ENCODE measurements at places on chromosomes 7 and 10.

DNA sequence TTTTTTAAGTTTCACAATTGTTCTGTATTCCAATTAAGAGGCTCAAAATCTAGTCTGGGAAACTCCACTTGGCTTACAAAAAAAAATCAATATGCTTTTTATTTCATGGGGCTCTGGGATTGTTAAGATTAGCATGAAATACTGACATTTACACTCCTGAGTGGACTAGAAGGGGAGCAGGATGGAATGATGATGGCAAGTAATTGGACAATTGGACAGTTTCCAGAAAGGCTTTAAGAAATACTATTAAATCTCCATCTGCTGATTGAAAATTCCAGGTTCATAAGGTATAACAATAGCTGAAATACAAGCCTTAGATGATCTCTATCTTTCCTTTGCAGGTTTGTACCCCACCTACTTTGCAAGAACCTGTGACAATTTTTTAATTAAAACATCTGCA lies 184.4 kb downstream of the LRRTM3 start:
- no peak for DNase-seq

GRCh38 chr7:50479743-50480517 lies 29.8 kb upstream of the FIGNL1 start:
- no peak for DNase-seq

DNA sequence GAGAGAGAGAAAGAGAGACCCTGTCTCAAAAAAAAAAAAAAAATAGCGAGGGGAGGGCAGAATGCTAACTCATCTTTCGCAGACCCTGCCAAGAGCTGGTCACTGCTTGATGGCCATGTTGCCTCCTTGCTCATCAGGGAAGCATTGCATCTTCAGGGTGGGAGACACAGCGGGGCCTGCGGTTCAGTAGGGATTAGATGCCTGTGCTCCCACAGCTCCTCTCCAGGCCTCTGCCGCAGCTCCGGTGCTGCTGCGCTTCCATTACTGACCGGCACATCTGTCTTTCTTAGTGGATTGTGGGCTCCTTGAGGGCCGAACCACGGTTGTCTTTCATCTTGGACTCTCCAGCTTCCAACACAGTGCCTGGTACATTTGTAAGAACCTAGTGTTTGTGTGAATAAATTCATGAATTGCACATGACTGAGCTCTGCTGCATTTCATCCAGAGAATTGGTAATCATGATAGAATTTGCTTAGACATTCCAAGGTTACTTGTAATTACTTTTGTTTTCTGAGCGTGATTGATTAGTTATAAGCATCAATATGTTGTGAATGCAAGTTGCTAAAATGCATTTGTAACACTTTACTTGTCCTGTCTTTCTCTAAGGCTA lies 16.8 kb downstream of the HK1 start:
- DNase-seq: no peak

GRCh38 chr7:121076350-121077164 lies 88.0 kb downstream of the CPED1 start:
- no peak for DNase-seq

DNA sequence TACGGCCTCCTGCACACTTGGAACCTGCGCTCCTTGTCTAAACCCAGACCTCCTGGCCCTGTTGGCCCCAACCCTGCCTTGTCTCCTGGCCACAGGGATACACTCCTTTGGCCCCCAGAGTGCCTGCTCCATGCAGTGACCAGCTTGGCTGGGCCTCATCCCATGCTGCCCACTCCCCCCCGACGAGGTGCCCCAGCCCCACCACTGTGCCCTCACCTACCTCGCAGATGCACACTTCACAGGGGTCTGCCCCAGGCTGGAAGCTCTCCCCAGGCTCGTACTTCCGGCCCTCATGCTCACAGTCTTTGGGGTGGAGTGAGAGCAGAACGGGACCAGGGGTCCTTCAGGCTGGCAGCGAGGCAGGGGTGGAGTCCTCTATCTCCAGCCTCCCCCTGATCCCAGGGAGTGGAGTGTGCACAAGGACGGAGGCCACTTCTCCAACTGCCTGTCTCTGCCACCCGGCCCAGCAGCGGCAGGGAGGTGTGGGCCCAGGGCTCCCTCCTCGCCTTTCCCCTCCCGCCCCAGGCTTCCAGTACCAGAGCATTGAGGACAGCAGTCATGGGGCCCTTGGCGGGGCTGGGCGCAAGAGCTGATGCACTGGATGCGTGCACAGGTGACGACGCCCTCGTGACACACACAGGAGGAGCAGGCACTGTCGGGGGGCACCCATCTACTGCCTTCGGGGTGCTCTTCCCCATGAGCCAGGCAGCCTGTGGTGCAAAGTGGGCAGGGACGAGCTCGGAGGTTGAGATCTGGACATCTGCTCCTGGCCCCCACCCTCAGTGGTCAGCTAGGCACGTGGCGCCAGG lies 22.1 kb downstream of the ATP6V1F start:
- no peak for DNase-seq

- no peak for DNase-seq
Observed at GRCh38 chr10:1097436-1097835, 41.3 kb downstream of the WDR37 start.

GRCh38 chr10:104842704-104843103 lies 201.6 kb downstream of the SORCS3 start:
- no peak for DNase-seq

DNA sequence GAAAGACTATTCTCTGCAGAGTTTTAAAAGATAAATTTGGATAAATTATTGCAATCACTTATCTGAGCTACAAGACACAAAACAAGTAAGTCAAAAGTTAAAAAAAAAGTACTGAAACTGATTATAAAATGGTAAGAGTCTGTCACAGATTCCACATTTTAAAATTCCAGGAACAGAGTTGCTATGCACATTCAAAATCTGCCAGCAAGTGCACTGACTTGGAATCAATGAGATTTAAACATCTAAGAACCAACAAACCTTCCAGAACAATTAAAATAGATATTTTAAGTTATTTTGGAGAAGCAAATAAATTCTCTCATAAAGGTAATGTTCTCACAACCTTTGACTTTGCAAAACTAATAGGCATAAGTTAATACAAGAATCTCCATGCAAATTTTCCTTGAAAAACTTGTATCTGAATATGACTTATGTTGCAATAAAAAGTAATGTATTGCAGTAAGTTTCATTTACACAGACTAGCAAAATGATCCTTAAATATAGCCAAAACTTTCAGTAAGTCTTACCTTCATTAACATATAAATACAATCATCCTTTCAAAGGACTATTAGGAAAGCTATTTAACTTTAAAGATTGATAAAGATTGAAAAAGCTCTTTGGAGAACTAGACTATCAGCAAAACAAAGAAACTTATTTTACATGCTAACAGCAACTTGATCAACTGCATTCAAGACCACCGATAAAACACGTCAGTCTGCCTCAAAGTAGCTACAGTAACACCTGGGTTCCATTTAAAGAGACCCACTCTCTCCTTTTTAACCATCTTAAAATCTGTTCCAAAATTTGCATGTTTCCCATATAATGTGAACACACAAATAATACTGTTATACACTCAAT lies 4.4 kb downstream of the ETV1 start:
- no peak for DNase-seq

GRCh38 chr10:74936577-74937265 lies 110.3 kb downstream of the KAT6B start:
- no peak for DNase-seq

GRCh38 chr7:71343039-71343438 lies 211.1 kb downstream of the GALNT17 start:
- no peak for DNase-seq

DNA sequence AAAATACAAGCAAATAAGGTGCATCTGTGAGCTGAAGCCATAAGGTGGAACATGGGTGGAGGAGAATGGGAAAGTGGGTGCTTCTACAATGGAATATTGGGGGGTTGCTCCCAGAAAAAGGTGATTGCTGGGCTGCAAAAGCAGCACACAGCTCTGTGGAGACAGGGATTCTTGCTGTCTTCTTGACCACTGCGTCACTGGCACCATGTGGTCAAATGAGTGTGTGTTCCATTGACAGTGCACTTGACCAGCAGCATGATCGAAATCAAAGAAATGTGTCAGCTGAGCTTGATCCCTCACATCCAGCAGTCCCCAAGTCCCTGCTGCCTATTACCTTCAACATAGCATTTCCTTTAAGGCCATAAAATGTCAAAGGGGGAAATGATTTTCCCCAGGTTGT lies 56.2 kb downstream of the GPR26 start:
- no peak for DNase-seq

DNA sequence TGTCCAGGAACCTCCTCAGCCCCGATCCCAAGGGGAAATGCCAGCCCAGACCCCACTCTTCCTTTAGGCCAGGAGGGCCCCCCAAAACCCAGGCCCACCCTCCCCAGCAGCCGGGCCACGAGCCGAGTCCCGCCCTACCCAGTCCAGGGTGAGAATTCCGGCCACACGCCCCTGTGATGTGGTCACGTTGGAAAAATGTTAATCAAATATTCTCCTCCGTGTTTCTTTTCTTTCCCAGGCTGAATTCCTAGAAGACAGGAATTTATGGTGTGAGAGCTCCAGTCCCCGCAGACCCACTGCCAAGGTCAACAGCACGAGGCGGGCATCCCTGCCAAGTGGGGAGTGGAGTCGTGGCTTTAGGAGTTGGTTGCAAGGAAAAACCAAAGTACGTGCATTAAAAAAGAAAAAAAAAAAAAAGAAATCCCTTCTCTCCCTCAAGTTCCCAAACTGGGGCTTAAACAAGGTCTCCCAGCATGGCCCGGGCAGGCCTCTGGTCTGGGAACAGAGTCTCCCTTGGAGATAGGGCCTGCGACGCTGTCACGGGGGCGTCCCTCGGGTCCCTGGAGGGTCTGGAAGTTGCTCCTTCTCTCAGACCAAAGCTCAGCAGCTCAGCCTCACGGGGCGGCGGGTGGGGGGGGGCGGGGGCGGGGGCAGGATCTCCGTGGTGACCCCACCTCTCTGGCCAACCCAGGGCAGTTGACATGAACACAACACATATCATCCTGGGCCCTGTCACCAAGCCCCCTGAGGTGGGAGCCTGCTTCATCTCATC lies 28.1 kb upstream of the ELN start:
- no peak for DNase-seq

DNA sequence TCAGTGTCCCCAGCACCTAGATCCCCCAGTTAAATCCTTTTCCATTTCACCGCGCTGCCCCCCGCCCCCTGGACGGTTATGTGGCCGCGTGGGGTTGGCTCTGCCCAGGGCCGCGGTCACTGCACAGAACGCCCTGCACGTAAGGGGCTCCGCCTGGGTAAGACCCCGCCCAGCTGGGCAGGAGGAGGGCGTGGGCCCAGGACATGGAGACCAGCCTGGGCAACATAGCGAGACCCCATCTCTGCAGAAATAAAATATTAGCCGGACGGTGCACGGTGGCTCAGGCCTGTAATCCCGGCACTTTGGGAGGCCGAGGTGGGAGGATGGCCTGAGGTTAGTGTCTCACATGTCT lies 650 bp upstream of the ZFAND2A start:
- no peak for DNase-seq
